ENCODE measurements at places on chromosomes 1 and 21.

DNA sequence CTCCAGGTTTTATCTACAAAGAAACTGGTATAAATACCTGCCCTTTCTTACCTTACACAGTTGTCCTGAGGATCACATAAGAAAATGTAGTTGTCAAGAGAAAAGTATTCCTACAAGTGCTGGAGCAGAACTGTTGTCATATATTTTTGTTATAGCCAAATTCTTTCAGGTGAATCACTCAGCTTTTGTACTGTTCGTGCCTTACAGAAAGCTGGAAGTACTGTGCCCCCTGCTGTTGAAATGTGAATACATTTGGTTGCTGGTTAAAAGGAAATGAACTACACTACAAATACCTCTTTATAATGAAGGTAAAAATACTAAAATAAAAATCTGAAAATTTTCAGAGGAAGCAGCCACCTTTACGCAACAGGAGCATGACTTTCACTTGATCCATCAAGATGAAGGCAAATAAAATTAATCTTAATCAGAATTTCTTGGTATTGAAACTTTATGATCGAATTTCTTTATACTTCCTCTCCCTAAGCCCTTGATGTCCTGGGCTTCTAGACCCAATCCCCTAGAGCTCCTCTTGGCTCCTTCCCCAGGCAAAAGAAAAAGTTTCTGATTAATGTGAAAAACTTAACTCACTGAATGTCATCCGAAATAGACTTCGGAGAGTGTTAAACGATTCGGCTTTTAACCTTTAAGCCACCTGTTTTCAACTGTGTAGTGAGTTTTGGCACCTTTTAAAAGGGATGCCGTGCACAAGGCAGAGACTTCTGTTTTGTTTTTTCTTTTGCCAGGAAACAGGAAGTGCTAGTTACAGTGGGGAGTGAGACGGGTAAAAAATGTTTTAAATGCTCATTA is 12.5 kb downstream of the CHML start:
- no peak for DNase-seq

GRCh38 chr1:171640225-171640624 is 12.3 kb downstream of the MYOC start:
- DNase-seq, result no peak

- peak; percentile 77 for DNase-seq
These were observed 44.6 kb downstream of the NIBAN1 start for GRCh38 chr1:184929711-184930202.

DNA sequence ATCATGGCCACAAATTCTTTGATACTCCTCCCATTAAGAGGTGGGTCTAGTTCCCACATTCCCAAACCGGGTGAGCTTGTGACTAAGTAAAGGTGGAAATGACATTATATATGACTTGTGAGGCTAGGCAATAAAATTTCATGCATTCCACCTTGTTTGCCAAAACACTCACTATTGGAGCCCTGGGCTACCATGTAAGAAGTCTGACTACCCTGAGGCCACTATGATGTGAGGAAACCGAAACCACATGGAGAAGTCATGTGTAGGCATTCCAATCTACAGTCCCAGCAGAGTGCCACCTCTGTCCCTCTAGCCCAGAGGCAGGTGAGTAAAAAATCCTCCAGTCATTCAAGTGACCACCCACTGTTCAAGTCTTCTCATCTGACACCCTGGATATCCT is 17.9 kb upstream of the SMG7 start:
- no peak for DNase-seq

- no peak for DNase-seq
These were observed 66.1 kb downstream of the SPATA6 start for GRCh38 chr1:48405940-48406339.

DNA sequence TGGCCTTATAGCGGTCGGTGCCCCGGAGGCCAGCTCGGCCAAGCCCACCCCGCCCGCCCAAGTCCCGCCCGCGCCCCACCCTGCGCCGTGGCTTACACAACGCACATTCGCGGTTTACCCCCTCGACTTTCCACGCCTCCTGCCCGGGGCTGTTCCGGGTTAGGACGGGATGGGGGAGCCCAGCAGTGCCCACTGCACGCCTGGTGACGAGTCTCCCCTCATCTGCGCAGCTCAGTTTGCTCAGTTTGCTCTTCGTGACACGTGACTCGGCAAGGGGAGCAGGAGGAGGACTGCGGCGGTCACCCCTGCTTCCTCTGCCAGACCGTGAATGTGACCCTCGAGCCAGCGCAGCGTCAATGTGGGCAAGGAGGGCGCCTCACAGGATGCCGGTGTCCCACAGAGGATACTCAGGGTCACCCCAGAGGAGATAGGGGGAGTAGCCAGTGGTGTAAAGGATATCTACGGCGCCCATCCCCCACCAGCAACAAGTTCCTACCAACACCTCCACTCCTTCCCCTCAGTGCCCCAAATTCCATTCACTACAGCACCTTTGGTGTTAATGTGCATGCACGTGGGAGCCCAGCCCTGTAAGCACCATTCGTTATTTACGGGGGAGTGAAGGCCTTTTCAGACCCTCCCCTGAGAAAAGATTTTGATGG is 350 bp upstream of the S100A6 start:
- peak; percentile 44 for DNase-seq

GRCh38 chr1:151947140-151947539 is 37.8 kb upstream of the THEM4 start:
- DNase-seq, result no peak

GRCh38 chr21:31337996-31338907 is 5.8 kb downstream of the TIAM1 start:
- DNase-seq, result no peak

- no peak for DNase-seq
These were observed 52.0 kb downstream of the CD2 start for GRCh38 chr1:116806245-116806644.

- DNase-seq, result no peak
These were observed 6.8 kb downstream of the SEMA4A start for GRCh38 chr1:156160000-156160742.

GRCh38 chr1:184524248-184524647 is 137.4 kb downstream of the C1orf21 start:
- DNase-seq, result no peak

DNA sequence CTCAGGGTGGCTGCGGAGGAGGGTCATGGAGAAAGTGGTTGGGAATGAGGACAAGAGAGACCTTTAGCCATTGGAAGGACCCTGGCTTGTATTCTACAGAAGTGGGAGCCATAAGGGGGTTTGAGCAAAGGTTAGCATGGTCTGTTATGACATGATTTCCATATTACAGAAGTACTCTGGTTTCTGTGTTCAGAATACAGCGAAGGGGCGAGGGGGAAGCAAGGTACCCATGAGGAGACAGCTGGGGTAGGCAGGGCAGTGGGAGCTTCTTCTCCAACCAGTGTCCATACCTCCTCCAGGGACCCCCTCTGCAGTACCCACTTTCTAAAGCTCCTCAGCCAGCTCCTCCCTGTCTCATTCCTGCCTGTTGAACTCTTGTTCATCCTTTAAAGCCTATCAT is 21.9 kb upstream of the KCNE1 start:
- no peak for DNase-seq

- DNase-seq, result no peak
These were observed 41.0 kb upstream of the PTPRC start for GRCh38 chr1:198597690-198598430.

DNA sequence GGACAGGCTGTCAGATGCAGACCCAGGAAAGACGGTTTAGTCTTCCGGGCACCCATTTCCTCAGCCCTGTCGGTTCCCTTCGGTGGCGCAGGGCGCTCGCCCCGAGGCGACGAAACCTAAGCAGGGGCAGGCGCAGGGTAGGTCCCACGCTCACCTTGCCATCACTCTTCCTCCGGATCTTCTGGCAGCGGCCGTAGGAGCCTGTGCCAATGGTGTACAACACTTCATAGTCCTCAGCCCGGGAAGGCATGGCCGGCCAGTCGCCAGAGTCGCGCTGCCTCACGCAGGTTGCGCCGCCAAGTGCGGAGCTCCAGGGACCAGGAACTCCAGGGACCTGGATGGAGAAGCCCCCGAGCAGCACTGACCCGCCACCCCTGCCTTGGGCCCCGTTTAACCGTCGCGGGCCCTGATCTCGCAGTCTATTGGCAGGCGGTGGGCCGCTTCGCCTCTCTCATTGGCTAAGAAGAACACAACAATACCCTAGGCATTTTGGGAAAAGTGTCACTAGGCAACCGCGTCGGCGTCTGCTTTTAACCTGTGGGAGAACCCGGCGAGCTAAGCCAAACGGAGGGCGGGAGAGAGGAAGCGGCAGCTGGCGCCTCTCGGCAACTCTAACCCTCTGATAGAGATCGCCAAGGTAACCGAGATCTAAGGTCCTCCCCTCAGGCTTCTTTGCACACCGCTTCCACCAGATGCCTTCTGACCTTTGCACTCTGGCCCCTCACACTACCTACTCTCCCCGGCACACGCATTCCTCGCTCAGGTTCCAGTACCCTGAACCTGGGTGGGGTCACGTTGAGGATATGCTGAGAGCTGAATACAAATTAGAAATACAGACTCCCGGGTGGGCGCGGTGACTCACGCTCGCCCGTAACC is at the start of gene NEK2:
NEK2 (minus strand) TSS at position 392 of the 876 bp plus-strand sequence; CDS start at position 250, 142 bp downstream.
- DNase-seq, result peak; percentile 93

- DNase-seq, result no peak
These were observed 30.5 kb downstream of the C1orf216 start for GRCh38 chr1:35688161-35688560.

GRCh38 chr1:154747740-154748404 is 122.2 kb downstream of the KCNN3 start:
- no peak for DNase-seq

- DNase-seq, result no peak
These were observed 757 bp downstream of the ACADM start for GRCh38 chr1:75725266-75725665.

DNA sequence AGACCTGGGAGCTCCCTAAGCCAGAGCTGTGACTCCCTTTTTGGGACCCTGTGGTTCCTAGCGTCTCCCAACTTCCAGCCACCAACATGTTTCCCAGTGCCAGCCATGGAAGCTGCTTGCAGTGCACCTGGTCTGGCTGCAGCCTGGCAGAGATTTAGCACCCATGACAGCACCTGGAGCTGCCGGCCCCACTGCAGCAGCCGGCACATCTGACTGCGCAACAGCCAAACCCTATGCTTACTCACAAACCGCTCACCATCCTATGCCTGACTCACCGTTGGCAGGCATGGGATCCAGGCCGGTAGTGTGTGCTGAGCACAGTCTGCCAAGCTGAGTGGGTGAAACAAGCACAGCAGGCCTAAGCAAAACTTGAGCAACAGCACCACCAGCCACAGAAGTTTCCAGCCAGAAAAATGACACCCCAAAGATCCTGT is 435.9 kb upstream of the PRMT6 start:
- no peak for DNase-seq

- DNase-seq, result no peak
These were observed 583.1 kb upstream of the RGS18 start for GRCh38 chr1:191575180-191575579.

- DNase-seq, result peak; percentile 29
These were observed 774 bp upstream of the DYRK1A start for GRCh38 chr21:37365517-37366481.

- DNase-seq, result no peak
These were observed 115.8 kb upstream of the ZNF678 start for GRCh38 chr1:227447531-227447990.

DNA sequence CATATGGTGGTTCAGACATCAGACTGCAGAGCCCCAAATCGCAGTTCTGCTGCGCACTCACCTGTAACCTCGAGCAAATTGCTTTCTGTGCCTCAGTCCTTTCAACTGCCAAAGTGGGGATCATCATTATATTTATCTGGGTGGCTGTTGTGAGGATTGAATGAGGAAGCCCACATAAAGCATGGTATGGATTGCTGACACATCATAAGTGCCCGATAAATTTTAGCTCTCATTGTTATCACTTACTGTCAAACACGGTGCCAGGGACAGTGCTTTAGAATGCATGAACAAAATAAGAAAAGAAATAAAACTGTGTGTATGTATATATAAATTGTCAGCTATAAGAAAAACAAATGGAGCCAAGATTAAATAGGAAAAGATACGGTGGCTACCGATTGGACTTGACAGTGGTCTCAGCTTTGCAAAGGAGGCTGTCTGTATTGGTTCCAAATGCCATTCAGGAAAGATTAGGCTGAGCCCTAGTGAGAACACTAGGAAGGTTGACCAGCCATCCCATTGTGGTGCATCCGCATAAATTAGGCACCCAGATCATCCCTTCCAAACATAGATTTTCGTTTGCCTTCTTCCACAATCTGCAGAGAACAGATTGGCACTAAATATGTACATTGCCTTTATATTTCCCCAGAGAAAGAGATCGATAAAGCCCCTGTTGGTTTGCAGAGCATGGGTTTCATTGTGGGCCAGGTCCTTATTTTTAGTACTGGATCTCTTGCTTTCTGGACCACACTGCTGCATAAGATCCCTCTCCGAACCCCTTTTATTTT is 91.8 kb upstream of the KAZN start:
- no peak for DNase-seq

DNA sequence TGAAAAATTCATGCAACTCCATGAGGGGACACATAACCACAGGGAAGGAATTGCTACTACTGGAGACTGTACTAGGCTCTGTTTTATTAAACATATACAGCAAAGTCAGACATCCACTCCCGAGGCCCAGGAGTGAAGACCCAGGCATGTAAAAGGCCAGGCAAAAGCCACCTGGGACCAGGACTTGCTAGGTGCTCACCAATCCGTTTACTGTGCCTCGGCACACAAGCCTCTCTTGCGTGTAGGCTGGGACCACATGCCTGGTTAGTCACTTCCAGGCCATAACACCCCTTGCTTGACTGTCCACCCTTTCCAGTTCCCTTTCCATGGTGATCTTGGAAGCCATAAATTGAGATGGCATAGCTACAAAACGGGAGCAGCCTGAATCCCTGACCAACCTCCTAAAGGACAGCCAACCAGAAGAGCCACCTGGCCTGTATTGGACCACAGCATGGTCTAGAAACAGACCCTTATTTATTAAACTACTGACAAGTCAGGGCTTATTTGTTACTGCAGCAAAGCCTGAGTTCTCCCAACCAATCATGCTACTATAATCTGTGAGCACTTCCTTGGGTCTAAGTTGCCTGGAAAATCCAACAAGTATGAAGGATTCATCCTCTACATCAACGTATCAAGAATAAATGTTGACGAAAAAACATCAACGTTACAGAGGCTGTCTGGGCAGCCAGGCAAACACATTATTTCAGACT is 39.7 kb downstream of the URB1 start:
- no peak for DNase-seq

GRCh38 chr1:175163702-175164101 is 28.9 kb downstream of the KIAA0040 start:
- DNase-seq, result no peak

DNA sequence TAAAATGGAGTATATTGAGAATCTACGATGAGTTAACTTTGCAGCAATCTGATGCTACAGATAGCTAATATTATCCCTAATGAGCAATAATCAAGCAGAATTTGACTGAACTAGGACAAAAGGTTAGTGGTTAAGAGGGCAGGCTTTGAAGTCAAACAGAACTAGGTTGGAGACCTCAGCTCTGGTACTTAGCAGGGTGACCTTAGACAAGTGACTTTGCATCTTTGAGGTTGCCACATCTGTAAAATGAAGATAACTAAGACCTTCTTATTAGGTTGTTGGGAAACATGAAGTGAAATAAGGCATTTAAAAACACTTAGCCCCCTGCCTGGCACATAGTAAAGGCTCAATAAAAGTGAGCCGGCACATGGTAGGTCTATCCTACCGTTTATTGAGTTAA is 4.3 kb upstream of the FUCA1 start:
- DNase-seq, result no peak
